ENCODE measurements at places on chromosomes 12 and 14.

GRCh38 chr14:30330445-30330844 lies 228.5 kb upstream of the G2E3 start:
- DNase-seq = no peak

DNA sequence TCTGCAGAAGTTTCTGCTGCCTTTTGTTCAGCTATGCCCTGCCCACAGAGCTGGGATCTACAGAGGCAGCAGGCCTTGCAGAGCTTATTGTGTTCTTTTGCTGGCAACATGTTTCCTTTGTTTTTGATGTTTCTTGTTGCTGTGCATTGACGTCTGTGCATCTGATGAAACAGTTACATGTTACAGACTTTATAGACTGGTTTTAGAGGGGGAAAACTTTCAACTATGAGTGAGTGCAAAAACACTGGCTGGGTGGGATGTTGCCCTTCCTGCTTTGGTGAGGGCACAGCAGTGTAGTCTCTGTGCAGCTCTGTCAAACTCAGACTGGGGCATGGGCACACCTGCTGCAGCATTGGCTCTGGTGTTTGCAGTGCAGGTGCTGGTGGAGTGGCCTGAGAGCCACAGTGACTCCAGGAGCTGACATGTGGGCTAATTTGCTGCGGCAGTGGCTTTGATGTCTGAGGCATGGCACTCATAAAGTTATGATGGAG lies 26.9 kb downstream of the CLEC6A start:
- no peak for DNase-seq

DNA sequence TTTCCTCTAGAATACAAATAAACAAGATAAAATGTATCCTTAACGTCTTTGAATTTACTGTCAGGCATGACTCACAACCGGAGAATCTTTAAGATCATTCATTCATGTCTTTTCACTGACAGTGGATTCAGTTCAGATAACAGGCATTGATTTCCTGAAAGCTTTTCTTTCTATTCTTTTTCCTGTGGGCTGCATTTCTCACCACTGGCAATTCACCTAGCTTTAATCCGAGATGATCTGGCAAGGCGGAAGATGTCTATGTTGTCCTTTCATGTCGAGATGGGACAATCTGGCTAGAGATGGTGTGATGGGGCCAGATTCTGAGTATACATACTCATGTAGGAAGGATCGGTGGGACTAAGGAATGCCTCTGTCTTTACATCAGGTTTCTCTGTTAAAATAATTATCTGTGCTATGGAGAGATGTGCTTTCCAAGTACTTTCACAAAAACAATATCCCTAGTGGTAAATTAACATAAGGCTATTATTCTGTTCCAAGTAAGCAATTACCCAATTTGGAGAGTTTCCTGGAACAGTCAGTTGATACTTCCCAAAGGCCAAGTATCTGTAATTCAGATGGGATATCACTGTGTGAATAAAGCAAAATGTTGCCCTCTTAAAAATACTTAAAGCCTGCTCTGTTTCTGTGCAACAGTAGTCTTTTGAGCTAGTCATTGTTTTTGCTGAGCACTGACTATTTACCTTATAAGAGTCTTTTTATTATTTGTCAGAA lies 17.8 kb downstream of the ACSS3 start:
- no peak for DNase-seq

DNA sequence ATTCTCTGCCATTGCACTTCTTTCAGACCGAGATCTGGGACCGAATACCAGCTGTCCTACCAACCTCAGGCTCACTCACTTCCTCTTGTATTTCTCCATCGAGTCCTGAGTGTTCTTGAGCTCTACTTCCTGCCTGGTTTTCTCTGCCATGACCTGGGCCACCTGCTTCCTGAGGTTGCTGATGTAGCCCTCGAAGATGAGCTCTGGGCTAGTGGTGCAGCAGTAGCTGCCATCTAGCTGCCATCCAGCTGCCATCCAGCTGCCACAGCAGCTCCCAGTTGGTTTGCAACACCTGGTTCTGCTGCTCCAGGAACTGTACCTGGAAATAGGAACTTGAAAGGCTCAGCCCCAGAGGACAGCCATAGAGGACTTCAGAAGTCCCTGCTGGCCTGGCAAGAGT lies 15.0 kb upstream of the KRT73 start:
- DNase-seq = no peak

DNA sequence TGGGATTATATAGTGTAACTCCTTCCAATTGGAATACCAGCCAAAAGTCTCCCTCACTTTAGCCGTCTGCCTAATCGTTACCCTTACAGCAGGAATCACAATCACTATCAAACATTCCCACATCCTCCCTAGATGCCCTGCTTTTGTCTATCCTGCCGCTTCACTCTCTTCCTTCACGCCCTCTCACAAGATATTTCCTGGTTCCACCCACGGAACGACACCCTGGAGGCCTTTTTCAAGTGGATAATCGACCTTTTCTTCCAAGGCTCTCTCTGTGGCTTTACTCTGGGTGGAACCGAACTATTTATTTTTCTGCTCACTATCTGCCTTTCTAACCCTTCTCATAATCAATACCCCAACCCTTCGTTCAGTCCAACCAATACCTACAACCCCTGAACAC lies 58.9 kb downstream of the MOK start:
- DNase-seq = no peak

DNA sequence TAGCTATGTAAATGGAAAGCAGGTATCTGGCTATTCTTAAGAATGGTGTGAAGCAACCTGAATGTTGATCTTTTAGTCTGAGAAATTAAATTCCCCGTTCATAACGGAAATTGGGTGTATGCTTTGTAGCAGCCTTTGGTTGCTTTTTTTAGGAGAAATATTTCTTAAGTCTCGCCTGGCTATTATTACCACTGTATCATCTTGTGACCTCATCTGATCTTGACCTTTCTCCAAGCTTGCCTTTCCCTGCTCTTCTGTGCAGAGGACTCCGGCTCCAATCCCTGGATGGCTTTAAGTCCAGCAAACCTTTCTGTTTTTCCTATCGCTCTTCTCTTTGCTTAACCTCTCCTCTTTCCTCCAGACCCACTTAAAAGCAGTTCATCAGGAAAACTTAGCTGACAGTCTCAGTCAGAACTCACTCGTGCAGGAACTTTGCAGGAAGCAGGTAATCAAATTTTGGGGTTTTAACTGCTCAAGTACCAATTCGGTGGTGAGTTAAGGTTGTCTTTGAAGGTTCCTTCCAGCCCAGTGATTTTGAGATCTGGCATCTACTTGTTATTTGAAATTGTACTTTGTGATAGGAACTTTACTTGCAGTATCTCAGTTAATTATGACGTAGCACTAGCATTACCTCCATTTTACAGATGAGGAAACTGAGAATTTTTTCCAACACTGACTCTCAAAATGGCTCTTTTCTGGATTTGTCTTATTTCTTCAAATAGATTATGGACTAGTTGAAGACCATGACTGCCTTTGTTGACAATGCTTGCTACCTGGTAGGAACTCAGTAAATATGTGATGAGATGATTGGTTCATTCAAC lies 14.1 kb downstream of the PPFIBP1 start:
- no peak for DNase-seq
